NCI-H2081 (cell line): ENCODE measurements at places on chromosomes 2 and 18.

- DNase-seq: no peak
Observed at GRCh38 chr2:200321780-200322534, 15.5 kb downstream of the SPATS2L start.

DNA sequence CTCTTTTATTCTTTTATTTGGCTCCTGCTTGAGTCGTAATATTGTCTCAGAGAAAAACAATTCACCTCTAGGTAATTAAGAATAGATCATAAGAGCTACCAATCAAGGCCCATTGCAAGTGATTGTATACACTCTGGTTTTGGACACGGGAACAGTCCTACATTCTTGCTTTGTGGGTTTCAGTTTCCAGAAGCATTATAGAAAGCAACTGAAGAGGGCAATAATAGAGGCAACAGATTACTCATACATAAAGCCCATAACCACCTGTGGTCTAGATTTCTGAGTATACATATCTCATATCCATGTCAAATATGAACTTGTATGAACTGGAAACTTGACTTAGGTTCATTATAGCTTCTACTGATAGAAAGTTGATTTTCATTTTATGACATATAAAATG, 65.4 kb downstream of the DIS3L2 start:
- DNase-seq: no peak

DNA sequence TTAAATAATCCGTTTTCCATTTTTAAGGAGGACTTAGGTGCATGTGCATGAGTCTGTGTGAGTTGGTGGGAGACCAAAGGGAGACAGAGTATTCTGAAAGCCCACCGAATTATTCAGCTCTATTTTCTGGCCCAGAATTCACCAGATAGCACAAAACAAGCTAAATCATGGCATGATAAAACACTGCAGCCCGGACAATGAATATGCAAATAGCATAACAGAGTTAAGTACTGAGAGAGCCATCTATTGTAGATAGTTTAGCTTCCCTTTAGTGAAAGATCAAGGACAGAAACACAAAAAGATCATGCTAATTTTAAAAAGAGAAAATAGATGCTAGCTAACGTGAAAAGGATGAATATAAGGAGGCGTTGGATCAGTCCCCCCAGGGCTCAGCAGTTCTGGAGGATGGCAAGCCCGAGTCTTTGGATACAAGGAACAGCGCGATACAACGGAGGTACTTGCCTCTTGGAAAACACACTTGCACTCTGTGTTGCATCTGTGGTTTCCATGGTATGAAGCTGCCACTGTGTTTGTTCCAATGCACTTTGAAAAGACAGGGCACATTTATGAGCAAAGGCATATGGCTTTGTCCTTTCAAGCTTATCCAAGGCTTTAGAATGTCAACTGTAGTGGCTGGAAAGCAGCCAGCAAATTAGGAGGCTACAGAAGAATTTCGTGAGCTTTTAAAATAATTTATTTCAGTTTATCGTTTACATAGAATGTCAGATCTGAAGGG, 119.9 kb downstream of the LYPD1 start:
- DNase-seq: no peak

GRCh38 chr2:236264256-236264655, at the start of gene ASB18:
Gene ASB18 (minus strand): TSS chr2:236264406. CDS start chr2:236264345, 61 bp downstream.
- no peak for DNase-seq

GRCh38 chr2:232757905-232758304, 18.5 kb downstream of the KCNJ13 start:
- DNase-seq: no peak

GRCh38 chr2:113000436-113000835, 4.8 kb upstream of the IL36A start:
- DNase-seq: no peak

DNA sequence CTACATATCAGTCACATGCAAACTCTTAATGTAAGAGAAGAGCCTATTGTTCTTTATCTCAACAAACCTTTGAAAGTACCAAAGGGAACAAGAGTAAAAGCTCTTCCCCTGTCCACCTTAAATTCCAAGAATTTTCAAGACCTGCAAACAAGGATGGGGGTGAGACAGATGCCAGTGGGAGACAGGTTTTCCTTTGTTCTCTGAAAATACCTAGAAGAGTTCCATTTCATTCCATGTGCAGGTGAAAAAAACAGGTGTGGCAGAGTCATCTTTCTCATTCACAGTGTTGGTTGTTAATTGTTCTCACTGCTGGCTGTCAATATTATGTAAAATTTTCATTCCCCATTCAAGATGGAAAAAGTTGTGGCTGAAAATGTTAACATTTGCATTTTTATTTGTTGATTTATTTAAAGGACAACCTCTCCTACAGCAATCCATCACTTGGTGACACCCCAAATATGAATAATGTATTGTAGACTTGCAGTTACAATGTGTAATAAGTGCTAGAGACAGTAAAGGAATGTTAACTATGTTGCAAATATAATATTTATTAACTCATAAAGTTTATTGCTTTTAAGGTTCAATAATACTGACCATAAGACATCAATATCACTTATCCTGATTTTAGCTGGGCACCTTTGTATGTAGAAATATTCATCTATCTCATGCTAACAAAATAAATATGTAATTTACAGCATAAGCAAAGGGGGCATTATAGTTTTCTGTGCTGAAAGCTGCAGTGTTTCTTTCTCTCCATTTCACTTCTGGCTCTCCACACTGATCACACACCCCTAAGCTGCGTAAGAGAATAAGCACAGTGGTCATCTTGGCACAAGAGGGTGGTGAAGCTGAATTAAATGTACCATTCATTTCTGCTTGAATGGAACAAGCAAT, 347.0 kb downstream of the KIAA1328 start:
- DNase-seq: no peak

DNA sequence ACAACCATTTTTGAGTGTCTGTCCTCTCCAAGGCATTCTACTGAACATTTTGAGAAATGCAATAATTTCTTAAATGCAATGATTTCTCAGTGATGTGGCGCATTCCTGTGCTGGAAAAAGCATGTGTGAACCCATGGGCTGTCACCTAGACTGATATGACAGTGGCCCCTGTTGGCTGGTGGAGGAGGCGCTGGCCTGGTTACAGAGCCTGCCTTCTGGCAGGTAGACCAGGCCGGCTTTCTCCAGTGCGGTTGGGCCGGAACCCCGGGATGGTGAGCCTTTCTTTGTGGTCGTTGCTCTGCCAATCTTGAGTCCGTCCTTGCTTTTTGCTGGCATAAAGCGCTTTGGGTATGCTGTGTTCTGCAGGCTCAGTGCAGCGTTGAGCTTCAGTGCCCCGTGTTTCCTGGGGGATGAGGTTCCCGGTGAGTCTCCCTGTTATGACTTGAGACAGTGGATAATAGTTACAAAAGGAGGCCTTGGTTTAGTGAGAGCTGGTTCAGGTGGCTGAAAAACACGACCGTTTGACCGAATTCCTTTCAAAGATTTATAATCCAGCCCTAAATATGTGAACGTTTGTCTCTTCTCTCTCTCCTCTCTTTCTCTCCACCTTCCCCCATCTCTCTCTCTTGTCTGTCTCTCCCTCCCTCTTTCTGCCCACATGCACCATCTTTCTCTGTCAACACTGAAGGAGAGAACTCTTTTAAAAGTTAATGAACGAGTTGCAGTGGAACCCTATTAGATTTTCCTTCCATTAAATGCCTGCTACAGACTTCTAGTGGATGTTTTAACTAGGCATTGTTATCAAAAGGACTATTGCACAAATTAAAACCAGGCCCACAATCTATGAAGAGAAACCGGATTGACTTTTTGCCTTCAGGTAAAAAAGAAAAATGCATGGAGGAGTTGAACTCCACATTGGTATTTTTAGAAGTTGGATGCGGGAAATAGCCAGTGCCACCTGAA, 34.0 kb downstream of the TSHZ1 start:
- DNase-seq: peak; percentile 60

DNA sequence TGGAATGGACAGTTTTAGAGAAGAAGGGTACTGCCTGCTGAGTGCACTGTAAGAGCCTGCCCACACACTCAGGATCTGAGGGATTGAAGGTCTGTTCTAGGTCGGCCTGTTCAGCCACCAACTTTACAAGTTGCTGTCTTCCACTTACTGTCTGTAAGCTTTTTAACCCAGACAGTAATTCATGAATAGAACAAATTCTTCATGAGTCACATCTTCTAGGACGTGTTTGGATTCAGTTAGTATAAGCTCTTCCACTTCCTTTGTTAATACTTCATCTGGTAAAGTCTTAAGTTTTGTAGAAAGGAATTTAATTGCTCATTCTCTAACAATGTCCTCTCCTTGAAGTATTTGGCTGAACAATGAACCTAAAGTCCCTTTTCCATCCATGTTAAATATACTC, 74.6 kb downstream of the PDE11A start:
- DNase-seq: no peak

- no peak for DNase-seq
Observed at GRCh38 chr2:30230497-30231211, 680 bp upstream of the LBH start.

GRCh38 chr2:174217869-174218268, 30.5 kb downstream of the OLA1 start:
- no peak for DNase-seq

DNA sequence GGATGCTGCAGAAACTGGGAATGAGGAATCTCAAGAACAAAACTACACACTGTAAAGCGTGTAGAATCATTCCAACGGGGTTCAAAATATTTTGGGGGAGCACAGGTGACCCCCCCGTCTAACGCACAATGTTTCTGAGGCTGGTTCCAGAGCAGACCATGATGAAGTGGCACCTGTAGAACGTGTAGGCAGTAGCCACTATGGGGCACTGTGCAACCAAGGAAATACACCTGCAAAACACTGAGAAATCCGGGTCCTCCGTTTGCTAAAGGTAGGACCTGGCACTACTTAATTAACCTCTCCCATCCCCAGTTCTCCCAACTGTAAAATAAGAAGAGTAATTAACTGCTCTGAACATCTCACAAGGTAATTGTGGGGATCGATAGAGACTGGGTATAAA, 22.6 kb downstream of the ST6GAL2 start:
- DNase-seq: peak; percentile 32
